Uterus (tissue), 4 donors: ENCODE measurements at places on chromosomes 11 and 22. TPM values are rescaled to one million over a fixed set of nuclear protein-coding genes. Genes with fewer than 3 reads are reported as not detected.

Gene NTM
- total RNA-seq, result not detected

Gene ROBO3
- 12.8 TPM for total RNA-seq

Gene RIN1
- total RNA-seq, result 13.4 TPM

Gene GAL
- not detected for total RNA-seq

Gene SLC7A4
- total RNA-seq, result 0.43 TPM

Gene MRGPRF
- 65.7 TPM for total RNA-seq

Gene SCGB1D2
- not detected for total RNA-seq

Gene PDE3B
- total RNA-seq, result 10.8 TPM

Gene MGAT3
- 11.8 TPM for total RNA-seq

Gene LGR4
- 17.6 TPM for total RNA-seq

Gene TSPAN32
- total RNA-seq, result 2.5 TPM

Gene SAA1
- total RNA-seq, result 3.3 TPM

Gene APLP2
- total RNA-seq, result 376 TPM

Gene WBP2NL
- not detected for total RNA-seq

Gene GP1BB
- 6.4 TPM for total RNA-seq

Gene C11orf97
- total RNA-seq, result not detected

Gene C1QTNF4
- 14.3 TPM for total RNA-seq

Gene TSGA10IP
- total RNA-seq, result not detected

Gene PNPLA5
- total RNA-seq, result not detected

Gene CHRM4
- total RNA-seq, result not detected

Gene SHISAL1
- 10.0 TPM for total RNA-seq

Gene FJX1
- total RNA-seq, result 4.9 TPM

Gene SYCE3
- not detected for total RNA-seq

Gene CSF2RB
- total RNA-seq, result 3.1 TPM

Gene OR8J1
- not detected for total RNA-seq

Gene OR56A1
- total RNA-seq, result 0.12 TPM

Gene CABP4
- not detected for total RNA-seq

Gene PYGM
- total RNA-seq, result 2.9 TPM

Gene ARHGAP32
- total RNA-seq, result 27.7 TPM

Gene PLAAT5
- 0.29 TPM for total RNA-seq

Gene MSANTD2
- total RNA-seq, result 5.1 TPM

Gene INPP5J
- total RNA-seq, result 4.7 TPM

Gene OR2D3
- total RNA-seq, result not detected

Gene SYTL2
- 33.0 TPM for total RNA-seq

Gene THY1
- 11.5 TPM for total RNA-seq

Gene OR5A1
- not detected for total RNA-seq

Gene MYBPC3
- total RNA-seq, result 0.14 TPM

Gene OR51I1
- 5.0 TPM for total RNA-seq

Gene OR6T1
- total RNA-seq, result not detected

Gene APOBEC3G
- total RNA-seq, result 25.4 TPM

Gene SHANK2
- 1.1 TPM for total RNA-seq

Gene TSPAN18
- 117 TPM for total RNA-seq

Gene TNKS1BP1
- total RNA-seq, result 269 TPM
